Activated CD8-positive, alpha-beta memory T cell treated with anti-CD3 and anti-CD28 coated beads, Interleukin-2, amount 50 U/mL, for 4 hours (primary cell): ENCODE measurements at places on chromosomes 6 and 20.

GRCh38 chr6:127776320-127776719, 124.5 kb downstream of the THEMIS start:
- DNase-seq = no peak

DNA sequence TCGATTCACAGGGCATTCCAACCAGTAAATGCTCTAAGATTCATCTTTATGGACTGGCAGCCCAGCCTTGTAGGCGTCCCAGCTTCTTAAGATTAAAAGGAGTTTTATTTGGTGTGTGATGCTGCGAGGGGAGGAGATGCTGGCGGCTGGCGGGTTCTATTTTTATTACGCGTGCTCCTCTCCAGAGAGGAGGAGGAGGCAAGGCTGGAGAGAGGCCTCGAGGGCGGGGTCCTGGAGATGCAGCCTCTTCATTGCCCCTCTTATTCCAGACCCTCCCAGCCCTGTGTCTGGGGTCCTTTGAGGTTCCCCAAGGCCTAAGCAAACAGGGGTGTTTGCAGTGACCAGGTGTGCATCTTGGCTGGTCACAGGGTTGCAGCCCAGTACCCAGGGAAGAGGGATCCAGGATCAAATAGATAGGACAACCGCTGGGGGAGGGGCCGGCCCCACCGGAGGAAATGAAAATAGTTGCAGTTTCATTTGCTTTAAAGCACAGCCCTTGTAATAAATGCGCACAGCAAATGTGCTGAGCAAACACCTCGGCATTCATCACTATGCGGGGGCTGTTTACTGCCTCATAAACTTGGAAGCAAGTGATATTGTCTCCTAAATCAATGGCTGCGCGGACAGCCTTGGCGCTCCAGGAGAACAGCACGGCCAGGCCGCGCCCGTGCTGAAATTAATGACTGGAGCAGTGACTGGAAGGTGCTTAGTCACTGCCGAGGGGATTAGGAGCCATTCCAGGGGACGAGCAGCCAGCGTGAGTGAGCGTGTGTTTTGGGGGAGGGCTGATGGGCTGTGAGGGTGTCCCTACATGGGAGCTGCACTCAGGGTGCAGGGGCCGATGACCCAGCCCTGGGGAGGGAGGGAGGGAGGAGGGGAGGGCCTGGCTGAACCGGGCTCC, 83.0 kb downstream of the TMEM242 start:
- DNase-seq = no peak

DNA sequence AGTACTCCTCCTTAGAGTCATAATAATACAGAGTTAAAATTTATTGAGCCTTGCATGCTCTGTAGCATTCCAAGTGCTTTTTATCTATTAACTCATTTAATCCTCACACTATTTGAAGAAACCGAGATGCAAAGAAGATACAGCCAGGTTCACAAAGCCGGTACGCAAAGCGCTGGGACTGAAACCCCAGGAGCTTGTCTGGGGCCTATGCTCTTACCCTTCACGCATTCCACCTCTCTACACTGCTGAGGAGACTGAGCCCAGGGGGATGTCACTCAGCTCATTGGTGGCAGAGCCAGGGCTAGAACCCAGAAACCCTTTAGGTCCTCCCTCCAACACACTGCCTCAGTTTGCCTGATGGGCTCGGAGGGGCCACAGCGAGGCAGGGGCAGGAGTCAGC, 19.7 kb upstream of the MRPS18A start:
- no peak for DNase-seq

- peak; percentile 20 for DNase-seq
Observed at GRCh38 chr6:87701344-87701675, 723 bp downstream of the AKIRIN2 start.

GRCh38 chr6:89430201-89430962, 2.6 kb upstream of the ANKRD6 start:
- no peak for DNase-seq

- no peak for DNase-seq
Observed at GRCh38 chr6:169702840-169703246, 917 bp downstream of the C6orf120 start.

- DNase-seq = no peak
Observed at GRCh38 chr20:34449674-34450592, 66.3 kb upstream of the DYNLRB1 start.

- no peak for DNase-seq
Observed at GRCh38 chr6:165967810-165968407, 199.7 kb downstream of the TBXT start.

DNA sequence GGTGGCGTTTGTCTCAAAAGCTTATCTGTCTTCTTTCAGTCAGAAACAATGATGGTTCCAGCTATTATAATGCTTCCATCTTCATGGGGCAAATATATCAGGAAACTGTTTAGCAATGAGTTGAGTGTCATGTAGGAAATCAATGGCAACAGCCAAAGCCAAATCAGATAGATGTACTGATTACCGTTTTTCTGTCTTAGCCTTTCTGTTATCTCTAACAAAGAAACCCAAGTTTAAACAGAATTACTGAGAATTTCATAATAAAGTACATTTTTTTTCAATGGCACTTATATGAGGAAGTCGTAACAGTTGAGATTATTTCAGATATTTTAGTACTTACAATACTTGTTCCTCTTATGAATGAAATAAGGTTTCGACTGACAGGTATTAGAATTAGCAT, 1.2 kb downstream of the NOX3 start:
- DNase-seq = no peak

- DNase-seq = no peak
Observed at GRCh38 chr20:23222531-23223200, 127.9 kb upstream of the NXT1 start.

- DNase-seq = no peak
Observed at GRCh38 chr6:79077715-79078074, 359 bp downstream of the PHIP start.

DNA sequence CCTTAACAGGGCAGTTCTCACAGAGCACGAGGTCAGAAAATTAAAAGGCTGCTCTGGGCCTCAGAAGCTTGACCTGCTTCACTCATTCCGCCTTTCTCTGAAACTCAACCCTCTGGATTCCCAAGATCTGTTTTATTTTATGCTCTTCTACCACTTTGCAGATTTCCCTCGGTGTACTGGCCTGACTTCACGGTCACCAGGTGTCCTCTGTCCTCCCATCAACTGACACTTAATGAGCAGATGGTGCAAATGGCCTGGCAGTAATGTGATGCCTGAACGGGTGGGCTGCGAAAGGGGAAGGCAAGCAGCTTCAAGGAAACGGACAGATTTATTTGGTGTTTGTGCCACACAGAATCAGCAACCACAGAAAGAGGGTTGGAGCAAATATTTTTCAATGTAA, 169.7 kb upstream of the TFAP2D start:
- no peak for DNase-seq

DNA sequence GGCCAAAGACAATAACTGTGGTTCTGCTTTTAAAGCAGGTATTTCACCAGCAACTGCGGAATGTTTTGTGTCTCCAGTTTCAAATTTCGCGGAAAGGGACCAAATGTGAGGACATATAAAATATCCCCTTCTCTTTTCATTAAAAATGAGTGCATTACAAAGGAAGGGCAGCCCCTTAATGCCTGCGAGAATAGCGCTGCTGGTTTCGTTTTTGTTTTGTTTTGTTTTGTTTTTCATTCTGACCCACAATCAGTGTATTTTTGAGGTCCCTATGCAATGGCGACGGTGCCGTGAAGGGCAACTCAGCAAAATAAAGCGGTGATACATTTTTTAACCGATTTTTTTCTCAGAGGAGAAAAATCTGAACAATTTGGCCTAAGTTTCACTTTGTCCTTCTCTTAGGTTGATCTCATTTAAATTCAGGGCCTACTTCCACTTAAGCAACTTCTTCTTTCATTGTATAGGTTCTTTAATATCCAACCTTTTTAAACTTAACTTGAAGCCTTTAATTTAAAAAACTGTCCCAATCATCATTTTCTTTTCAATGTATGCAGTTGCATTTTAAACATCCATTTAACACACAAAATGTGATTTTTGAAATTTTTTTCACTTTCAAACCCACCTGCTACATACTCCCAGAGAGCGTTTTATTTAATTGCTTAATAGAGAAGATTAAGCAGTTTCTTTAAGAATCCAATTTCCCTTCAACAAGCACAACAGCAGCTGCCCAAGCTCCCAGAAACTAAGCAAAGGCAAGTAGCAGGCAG, 2.9 kb upstream of the HIVEP2 start:
- DNase-seq = no peak

- DNase-seq = no peak
Observed at GRCh38 chr6:73024598-73024997, 200.7 kb downstream of the KHDC1L start.
